CD8-positive, alpha-beta memory T cell (primary cell): ENCODE measurements at places on chromosomes 5 and 9. TPM values are rescaled to one million over a fixed set of nuclear protein-coding genes. Genes with fewer than 3 reads are reported as not detected.
A peak's percentile ranks its signal among the peaks of the same experiment; 100 is the strongest.

DNA sequence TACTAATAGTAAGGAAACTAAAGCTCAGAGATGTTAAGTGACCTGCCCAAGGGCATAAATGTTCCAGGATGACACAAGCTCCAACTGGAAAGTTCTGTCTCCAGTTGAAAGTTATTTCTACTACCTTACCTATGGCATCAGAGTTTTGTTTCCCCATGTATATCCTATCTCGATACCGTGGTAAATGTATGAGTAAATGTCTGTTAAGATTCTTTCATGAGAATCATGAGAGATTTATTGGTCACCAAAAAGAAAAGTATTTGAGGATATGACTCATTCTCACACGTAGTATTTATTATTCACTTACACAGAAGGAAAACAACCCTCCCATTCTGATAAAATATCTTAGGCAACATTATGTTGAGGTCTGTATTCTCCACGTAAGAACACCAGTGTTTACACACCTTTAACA, 11.1 kb upstream of the SHOC1 start:
- no peak overlapping the region for H3K27ac ChIP-seq
- no peaks in the 10 kb centered on the region for H3K36me3 ChIP-seq
- no peak overlapping the region for H3K4me3 ChIP-seq
- H3K4me1 ChIP-seq = no peaks in the 10 kb centered on the region

GRCh38 chr5:343461-344401, 22.2 kb downstream of the AHRR start:
- no peak overlapping the region for H3K4me3 ChIP-seq
- peak; percentile 44 for DNase-seq
- H3K27me3 ChIP-seq = no peaks in the 10 kb centered on the region
- H3K27ac ChIP-seq = no peak overlapping the region
- no peaks in the 10 kb centered on the region for H3K4me1 ChIP-seq
- no peaks in the 10 kb centered on the region for H3K36me3 ChIP-seq

GRCh38 chr5:152532714-152533113, 127.6 kb upstream of the NMUR2 start:
- DNase-seq = no peak
- no peaks in the 10 kb centered on the region for H3K36me3 ChIP-seq
- H3K27ac ChIP-seq = no peak overlapping the region
- no peaks in the 10 kb centered on the region for H3K27me3 ChIP-seq
- H3K4me1 ChIP-seq = peaks cover 3% of the 10 kb centered on the region
- H3K4me3 ChIP-seq = no peak overlapping the region

GRCh38 chr9:33186457-33187168, 19.5 kb upstream of the B4GALT1 start:
- no peak for DNase-seq
- no peaks in the 10 kb centered on the region for H3K36me3 ChIP-seq
- no peak overlapping the region for H3K4me3 ChIP-seq
- no peaks in the 10 kb centered on the region for H3K4me1 ChIP-seq

- H3K36me3 ChIP-seq = no peaks in the 10 kb centered on the region
- H3K4me1 ChIP-seq = no peaks in the 10 kb centered on the region
- no peak for DNase-seq
- no peaks in the 10 kb centered on the region for H3K27me3 ChIP-seq
Measured at GRCh38 chr5:89973516-89973915, 436.0 kb downstream of the CETN3 start.

DNA sequence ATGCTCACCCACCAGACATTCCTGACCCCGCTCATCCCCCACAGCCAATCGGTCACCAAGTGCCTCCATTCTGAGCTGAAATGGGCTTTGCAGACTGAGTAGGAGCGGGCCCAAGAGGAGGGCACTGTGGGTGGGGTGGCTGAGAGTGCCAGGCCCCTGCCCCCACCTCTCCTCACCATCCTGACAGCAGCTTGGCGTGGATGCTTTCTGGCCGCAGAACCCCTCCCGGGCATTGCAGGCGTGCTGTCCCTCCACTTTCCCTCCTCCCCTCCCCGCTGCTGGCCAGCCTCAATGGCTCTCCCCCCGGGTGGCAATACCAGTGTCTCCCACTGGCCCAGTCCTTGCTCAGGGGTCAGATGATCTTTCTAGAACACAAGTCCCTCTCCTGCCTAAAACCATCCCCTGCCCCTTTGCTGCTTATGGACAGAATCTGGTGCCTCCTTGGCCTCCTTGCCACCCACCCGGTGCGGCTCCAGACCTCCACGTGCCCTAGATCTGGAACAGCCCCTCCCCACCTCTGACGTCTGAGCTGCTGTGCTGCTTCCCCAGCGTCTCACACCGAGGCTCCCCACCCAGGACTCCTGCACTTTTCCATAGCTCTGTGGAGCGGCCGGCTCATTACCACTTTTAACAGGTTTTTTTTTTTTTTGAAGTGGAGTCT, 6.1 kb downstream of the FLT4 start:
- no peaks in the 10 kb centered on the region for H3K36me3 ChIP-seq
- no peak overlapping the region for H3K4me3 ChIP-seq
- H3K4me1 ChIP-seq = no peaks in the 10 kb centered on the region
- DNase-seq = no peak

DNA sequence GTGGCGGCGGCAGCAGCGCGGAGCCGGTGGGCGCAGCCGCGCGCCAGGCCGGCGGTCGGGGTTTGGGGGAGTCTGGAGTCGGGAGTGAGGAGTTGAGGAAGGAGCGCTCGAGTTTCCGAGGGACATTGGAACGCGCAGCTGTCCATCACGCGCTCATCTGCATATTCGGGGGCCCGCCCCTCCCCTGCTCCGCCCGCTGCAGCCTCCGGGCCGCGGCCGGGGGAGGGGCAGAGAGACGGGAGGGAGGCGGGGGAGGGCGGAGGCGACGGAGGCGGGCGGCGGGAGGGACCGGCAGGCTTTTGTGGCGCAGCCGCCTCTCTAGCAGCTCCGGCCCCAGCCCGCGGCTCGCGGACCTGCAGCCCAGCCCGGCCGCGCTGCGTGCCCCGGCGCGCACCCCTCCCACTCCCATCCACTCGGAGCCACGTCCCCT, at the start of gene IRX2:
IRX2 (minus strand) TSS at position 86 of the 430 bp plus-strand sequence. CDS start 264 bp downstream, outside the sequence.
- no peak for DNase-seq
- H3K4me3 ChIP-seq = no peak within 1 kb of the TSS
- no peak within 1 kb of the TSS for H3K27ac ChIP-seq
- H3K4me1 ChIP-seq = no peaks in the 10 kb centered on the region
- H3K27me3 ChIP-seq = no peaks in the 10 kb centered on the region

DNA sequence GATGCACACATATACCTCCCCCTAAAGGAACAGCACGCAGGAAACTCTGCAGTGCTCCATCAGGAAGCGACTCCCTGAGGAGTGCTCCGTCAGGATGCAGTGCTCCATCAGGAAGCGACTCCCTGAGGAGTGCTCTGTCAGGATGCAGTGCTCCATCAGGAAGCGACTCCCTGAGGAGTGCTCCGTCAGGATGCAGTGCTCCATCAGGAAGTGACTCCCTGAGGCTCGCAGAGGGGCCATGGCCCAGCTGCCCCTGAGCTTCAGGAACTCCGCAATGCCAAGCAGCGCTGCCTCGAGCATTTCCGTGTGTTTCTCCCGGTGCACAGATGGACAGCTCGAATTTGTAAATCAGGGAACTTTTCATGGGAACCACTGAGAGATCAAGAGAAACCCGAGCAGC, 88.1 kb downstream of the PAX5 start:
- no peaks in the 10 kb centered on the region for H3K4me1 ChIP-seq
- H3K27me3 ChIP-seq = no peaks in the 10 kb centered on the region
- H3K27ac ChIP-seq = no peak overlapping the region
- H3K4me3 ChIP-seq = no peak overlapping the region
- no peak for DNase-seq
- H3K36me3 ChIP-seq = no peaks in the 10 kb centered on the region

DNA sequence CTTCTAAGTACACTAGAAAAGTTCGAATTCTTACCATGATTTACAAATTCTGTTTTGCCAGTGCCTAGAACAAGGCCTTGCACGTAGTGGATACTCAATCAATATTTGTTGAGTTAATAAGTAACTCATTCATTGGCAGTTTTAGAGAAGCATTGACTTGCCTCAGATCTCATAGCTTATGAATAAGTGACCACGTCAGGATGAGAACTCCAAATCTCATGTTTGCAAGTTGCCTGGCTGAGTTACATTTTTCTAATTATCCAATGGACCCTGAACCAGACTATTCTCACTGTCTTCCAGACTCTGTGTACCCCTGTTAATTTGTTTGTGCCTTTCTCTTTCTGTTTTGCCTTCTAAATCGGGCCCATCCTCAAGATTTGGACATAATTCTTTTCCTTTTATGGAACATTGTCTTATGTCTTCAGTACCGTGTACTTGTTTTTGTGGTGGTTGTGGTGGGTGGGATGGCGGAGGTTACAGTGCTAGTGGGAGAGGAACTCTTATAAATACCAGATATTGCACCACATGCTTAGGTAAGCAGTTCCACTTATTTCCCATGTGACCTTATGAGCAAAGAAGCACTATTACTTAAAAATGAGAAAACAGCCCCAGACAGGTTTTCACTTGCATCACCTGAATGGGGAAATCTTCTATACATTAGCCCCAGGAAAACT, 96.3 kb downstream of the UNC13B start:
- no peak overlapping the region for H3K27ac ChIP-seq
- H3K27me3 ChIP-seq = no peaks in the 10 kb centered on the region
- no peaks in the 10 kb centered on the region for H3K4me1 ChIP-seq
- H3K4me3 ChIP-seq = no peak overlapping the region

- no peak overlapping the region for H3K4me3 ChIP-seq
- no peaks in the 10 kb centered on the region for H3K36me3 ChIP-seq
- H3K4me1 ChIP-seq = no peaks in the 10 kb centered on the region
- H3K27me3 ChIP-seq = no peaks in the 10 kb centered on the region
- DNase-seq = no peak
Measured at GRCh38 chr9:85949586-85950335, 8.8 kb downstream of the NAA35 start.

DNA sequence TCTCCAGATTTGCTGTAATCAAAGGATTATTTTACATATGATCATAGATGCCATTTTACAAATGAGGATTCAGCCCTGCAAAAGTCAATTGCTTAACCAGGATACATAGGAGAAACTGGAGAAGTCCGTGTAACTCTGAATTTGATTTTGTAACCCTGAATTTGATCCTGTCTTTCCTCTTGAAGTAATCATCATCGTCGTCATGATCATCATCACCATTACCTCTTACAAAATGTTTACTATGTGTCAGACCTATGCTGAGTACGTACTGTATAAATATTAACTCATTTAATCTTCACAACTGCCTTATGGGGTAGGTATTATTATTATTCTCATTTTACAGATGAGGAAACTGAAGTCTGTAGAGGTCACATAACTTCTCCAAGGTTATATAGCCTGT, 271.5 kb downstream of the DOCK8 start:
- no peak overlapping the region for H3K4me3 ChIP-seq
- H3K4me1 ChIP-seq = no peaks in the 10 kb centered on the region
- no peaks in the 10 kb centered on the region for H3K36me3 ChIP-seq
- no peaks in the 10 kb centered on the region for H3K27me3 ChIP-seq

Gene SLC36A1
- total RNA-seq = 7.2 TPM

Gene IQGAP2
- 51.4 TPM for total RNA-seq

Gene IL7R
- total RNA-seq = 289 TPM

Gene PAEP
- total RNA-seq = not detected

Gene ZBTB34
- total RNA-seq = 6.8 TPM

Gene APBA1
- total RNA-seq = 0.13 TPM

Gene CNTLN
- 0.20 TPM for total RNA-seq

Gene PRDM9
- total RNA-seq = not detected

Gene EXOSC2
- total RNA-seq = 83.5 TPM
